ENCODE measurements at places on chromosomes 16 and 17. TPM values are rescaled to one million over a fixed set of nuclear protein-coding genes. Genes with fewer than 3 reads are reported as not detected.

GRCh38 chr17:50339381-50339780, 6.5 kb upstream of the XYLT2 start:
- no peaks in the 10 kb centered on the region for H3K36me3 ChIP-seq
- peaks cover 4% of the 10 kb centered on the region for H3K4me1 ChIP-seq
- H3K4me3 ChIP-seq = no peak overlapping the region
- no peak for DNase-seq
- no peak overlapping the region for H3K27ac ChIP-seq
- H3K27me3 ChIP-seq = no peaks in the 10 kb centered on the region

- H3K4me1 ChIP-seq = no peaks in the 10 kb centered on the region
- no peak overlapping the region for H3K4me3 ChIP-seq
- DNase-seq = no peak
- no peaks in the 10 kb centered on the region for H3K36me3 ChIP-seq
- 0 out of 2 replicates have a peak, but pooled peaks cover 10% of the 10 kb centered on the region for H3K27me3 ChIP-seq
- no peak overlapping the region for H3K27ac ChIP-seq
Measured at GRCh38 chr16:16791051-16791450, 412.1 kb downstream of the NPIPA7 start.

GRCh38 chr17:30920282-30920681, 1.5 kb upstream of the ADAP2 start:
- DNase-seq = no peak
- no peak overlapping the region for H3K27ac ChIP-seq
- no peaks in the 10 kb centered on the region for H3K27me3 ChIP-seq
- no peaks in the 10 kb centered on the region for H3K36me3 ChIP-seq

SLC12A3 gene
- not detected for total RNA-seq

GRCh38 chr17:77374170-77374936, 233.6 kb downstream of the SEC14L1 start:
- no peaks in the 10 kb centered on the region for H3K36me3 ChIP-seq
- no peak overlapping the region for H3K27ac ChIP-seq
- H3K27me3 ChIP-seq = no peaks in the 10 kb centered on the region

OSGIN1 gene
- 19.8 TPM for total RNA-seq

DNA sequence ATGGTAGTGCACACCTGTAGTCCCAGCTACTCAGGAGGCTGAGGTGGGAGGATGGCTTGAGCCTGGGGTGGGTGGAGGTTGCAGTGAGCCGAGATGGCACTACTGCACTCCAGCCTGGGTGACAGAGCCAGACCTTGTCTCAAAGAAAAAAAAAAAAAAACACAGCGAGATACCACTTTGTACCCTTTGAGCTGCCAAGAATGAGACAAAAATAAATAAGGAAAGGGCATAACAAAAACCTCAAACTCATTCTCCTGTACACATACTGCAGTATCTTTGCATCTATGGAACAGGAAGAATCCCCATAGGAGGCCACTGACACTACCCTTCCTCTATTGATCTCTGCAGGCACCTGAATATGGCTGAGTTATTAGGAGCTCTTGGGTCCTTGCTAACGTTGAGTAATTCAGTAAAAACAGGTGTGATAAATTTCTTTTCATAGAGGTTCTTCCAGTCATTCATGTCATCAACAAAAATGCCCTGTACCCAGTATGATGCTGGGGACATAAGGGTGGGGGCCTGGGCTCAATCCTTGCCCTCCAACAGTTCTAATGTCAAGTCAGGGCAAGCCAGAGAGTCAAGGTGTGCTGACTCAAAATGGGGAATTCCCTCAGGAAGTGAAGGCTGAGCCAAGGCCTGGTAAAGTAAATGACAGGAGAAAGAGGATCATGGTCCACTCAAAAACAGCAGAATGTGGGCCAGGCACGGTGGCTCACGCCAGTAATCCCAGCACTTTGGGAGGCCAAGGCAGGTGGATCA, 26.9 kb downstream of the RANBP10 start:
- no peak overlapping the region for H3K4me3 ChIP-seq
- no peak for DNase-seq
- H3K36me3 ChIP-seq = no peaks in the 10 kb centered on the region
- no peaks in the 10 kb centered on the region for H3K27me3 ChIP-seq
- H3K27ac ChIP-seq = no peak overlapping the region
- H3K4me1 ChIP-seq = peaks cover 7% of the 10 kb centered on the region

Measured in HCT116 (cell line).